ENCODE measurements at places on chromosomes 3 and 15.

DNA sequence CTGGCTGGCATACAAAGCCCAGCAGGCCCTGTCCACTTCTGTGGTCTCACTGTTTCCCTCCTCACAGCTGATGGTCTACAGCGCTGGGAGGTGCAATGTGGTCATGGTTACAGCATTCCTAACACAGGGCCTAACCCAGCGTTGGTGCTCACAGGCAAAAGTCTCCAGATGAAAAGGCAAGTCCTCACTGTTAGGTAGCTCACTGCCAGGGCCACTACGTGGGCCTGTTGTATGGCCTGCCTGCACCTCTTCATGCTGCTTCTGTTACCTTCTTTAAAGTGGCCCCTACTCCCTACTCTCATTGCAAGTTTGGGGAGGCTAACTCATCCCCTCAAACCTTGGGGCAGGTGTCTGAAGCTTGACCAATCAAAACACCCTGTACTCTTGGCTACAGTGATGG lies 31.3 kb downstream of the CCDC13 start:
- H3K36me3 ChIP-seq, result no peaks in the 10 kb centered on the region
- H3K4me1 ChIP-seq, result no peaks in the 10 kb centered on the region
- no peak overlapping the region for H3K27ac ChIP-seq
- H3K4me3 ChIP-seq, result no peak overlapping the region

DNA sequence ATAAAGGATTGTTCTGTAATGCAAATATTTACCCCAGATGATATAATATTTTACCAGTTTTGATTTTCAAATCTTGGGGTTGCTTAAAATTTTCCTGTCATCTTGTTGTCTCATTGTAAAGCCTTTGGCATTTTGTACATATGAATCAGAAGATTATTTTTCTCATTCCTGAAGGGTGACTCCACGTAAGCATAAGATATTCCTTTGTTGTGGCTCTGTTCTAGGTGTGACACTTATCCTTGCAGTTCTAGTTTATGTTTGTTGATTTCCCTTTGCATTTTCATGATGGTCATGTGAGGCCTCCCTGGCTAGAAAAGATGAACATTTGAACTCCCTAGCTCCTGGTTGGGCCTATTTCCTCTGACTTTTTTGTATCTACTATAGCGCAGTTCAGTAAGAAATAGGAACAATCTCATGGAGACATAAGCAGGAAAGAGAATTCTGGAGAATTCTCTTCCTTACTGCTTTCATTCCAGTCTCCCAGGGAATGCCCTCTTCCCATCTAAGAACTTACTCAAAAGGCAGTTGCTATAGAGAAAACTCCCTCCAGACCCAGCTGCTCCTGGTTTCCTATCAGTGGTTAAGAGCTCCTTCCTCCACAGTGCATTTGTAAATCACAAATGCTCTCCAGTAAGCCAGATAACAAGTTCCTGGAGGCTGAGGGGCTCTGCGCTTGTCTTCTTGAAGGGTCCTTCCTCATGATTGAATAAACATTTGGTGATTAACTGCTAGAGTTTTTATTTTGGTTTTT lies 124.7 kb downstream of the WNT5A start:
- no peaks in the 10 kb centered on the region for H3K36me3 ChIP-seq
- peak; percentile 25 for DNase-seq
- no peaks in the 10 kb centered on the region for H3K27me3 ChIP-seq
- H3K4me1 ChIP-seq, result peaks cover 24% of the 10 kb centered on the region

- H3K27ac ChIP-seq, result peak overlapping the region; percentile 46
- peaks cover 13% of the 10 kb centered on the region for H3K4me1 ChIP-seq
- peaks cover 43% of the 10 kb centered on the region for H3K36me3 ChIP-seq
- DNase-seq, result no peak
- no peaks in the 10 kb centered on the region for H3K27me3 ChIP-seq
These were observed 15.2 kb downstream of the PFN2 start for GRCh38 chr3:149955449-149955848.

DNA sequence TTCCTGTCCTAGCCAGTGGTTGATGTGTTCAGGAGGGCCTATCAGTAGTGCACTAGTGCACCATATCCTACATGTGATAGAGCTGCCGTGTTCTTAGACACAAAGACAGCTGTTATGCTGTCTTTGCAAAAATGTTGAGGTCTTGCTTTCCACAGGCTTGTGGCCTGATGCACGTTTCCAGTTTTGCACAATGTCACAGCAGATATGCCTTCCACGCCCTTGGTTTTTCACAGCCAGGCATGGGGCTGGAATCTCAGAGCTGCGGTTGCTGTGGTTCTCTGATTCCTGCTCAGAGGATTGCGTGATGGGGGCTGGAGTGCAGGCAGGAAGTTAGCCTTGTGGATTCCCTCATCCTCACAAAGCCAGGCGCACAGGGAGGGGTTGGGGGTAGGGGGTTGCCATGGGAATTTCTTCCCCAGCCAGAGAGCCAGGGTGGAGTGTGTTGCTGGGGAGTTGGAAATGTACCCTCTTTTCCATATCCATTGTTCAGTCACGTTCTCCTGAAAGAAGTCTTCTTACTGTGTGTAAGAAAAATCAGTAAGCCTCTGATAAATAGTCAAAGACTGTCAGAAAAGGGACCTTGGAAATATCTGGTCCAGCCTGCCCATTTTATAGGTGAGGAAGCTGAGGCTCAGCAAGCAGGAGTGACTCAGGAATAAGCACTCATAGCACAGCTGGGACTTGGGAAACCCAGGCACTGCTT lies 79.4 kb downstream of the SMAD3 start:
- H3K4me3 ChIP-seq, result no peak overlapping the region
- DNase-seq, result no peak
- peak overlapping the region; percentile 35 for H3K27ac ChIP-seq

GRCh38 chr3:124053871-124054270 lies 61.9 kb upstream of the ROPN1 start:
- peaks cover 93% of the 10 kb centered on the region for H3K27me3 ChIP-seq
- H3K4me1 ChIP-seq, result no peaks in the 10 kb centered on the region
- H3K27ac ChIP-seq, result no peak overlapping the region
- no peak for DNase-seq
- no peaks in the 10 kb centered on the region for H3K36me3 ChIP-seq

GRCh38 chr15:63372018-63372705 lies 9.5 kb downstream of the CA12 start:
- H3K27me3 ChIP-seq, result no peaks in the 10 kb centered on the region
- peak overlapping the region; percentile 95 for H3K27ac ChIP-seq
- H3K36me3 ChIP-seq, result peaks cover 21% of the 10 kb centered on the region
- peak; percentile 96 for DNase-seq
- H3K4me1 ChIP-seq, result peaks cover 54% of the 10 kb centered on the region

- no peaks in the 10 kb centered on the region for H3K4me1 ChIP-seq
- no peak overlapping the region for H3K27ac ChIP-seq
- H3K4me3 ChIP-seq, result no peak overlapping the region
These were observed 15.0 kb upstream of the HPS3 start for GRCh38 chr3:149114458-149114857.

DNA sequence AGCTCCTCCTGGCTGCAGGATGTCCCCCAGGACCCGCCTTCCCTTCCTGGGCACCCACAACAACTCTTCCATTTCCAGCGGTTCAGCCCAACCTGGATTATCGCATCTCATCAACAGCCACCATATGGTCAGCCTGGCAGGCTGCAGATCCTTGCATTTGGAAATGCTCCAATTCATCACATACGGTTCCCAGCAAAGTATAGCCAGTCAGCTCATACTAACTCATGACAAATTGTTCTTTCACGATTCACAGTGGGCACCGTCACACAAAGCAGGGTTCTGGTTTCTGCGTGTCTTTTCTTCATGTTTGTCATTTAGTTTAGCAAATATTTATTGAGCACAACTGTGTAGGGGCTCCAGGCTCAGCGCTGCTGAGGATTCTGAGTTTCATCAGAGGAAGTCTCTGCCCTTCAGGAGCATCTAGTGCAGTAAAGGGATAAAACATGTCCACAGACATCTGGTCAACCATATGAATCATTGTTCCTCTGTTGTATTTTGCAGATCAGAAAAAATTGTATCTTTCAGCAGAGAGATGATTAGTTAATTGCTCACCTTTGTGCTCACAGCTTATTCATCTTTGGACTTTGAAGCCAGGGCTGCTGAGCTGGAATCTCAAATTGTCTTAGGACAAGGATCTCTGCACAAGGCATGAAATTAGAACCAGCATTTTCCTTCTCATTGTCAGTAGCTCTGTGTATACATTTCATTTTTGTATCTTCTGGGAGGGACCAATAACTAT lies 125.1 kb downstream of the GABRG3 start:
- H3K36me3 ChIP-seq, result no peaks in the 10 kb centered on the region
- H3K4me1 ChIP-seq, result no peaks in the 10 kb centered on the region
- no peak overlapping the region for H3K27ac ChIP-seq
- H3K27me3 ChIP-seq, result no peaks in the 10 kb centered on the region

DNA sequence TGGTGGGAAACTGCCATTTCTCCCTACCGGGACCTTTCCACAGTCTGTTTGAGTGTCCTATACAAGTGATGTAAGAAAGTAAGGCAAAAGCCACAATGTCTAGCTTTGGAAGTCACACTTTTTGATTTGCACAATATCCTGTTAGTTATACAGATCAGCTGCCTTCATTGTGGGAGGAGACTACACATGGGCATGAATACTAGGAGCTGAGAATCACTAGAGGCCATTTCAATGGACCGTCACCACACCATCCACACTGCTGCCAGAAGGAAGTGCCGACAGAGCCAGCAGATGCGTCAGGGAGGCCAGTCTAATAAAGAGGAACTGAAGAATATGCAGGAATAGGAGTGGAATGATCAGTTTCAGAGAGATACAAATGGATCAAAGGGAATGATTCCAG lies 65.8 kb downstream of the SCN11A start:
- no peak overlapping the region for H3K27ac ChIP-seq
- no peak for DNase-seq
- H3K4me3 ChIP-seq, result no peak overlapping the region
- peaks cover 8% of the 10 kb centered on the region for H3K27me3 ChIP-seq
- no peaks in the 10 kb centered on the region for H3K36me3 ChIP-seq
- no peaks in the 10 kb centered on the region for H3K4me1 ChIP-seq

- no peak overlapping the region for H3K27ac ChIP-seq
- no peak for DNase-seq
- no peak overlapping the region for H3K4me3 ChIP-seq
- no peaks in the 10 kb centered on the region for H3K36me3 ChIP-seq
- no peaks in the 10 kb centered on the region for H3K27me3 ChIP-seq
These were observed 20.1 kb upstream of the NR2C2 start for GRCh38 chr3:14927308-14927707.

DNA sequence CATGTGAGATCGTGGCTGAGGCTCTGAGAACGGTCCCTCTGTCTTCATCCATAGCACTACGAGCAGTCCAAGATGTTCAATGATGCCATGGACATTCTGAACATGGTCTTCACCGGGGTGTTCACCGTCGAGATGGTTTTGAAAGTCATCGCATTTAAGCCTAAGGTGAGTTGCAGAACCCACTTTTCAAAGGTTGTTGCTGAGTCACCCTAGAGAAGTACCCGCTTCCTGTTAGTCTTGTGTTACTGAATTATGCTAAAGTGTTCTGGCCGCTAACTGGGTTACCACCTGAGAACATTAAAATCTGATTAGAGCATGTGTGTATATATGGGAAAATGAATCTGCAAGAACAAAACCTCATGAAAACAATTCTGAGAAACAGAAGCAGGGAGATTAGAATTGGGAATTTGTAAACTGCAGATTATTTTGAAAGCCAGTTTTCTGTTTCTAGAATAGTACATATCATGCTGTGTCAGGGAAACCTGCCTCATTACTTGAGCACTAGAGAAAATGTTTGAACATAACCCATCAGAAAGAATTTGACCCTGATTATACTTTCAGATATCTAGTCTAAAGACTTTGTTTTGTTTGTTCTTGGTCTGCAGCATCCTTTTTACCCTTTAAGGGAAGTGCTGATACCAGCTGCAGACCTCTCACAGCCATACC lies 92.6 kb downstream of the CHDH start:
- no peak for DNase-seq
- no peaks in the 10 kb centered on the region for H3K4me1 ChIP-seq
- no peak overlapping the region for H3K27ac ChIP-seq
- H3K4me3 ChIP-seq, result no peak overlapping the region

- no peak overlapping the region for H3K4me3 ChIP-seq
- no peak for DNase-seq
- H3K27me3 ChIP-seq, result no peaks in the 10 kb centered on the region
- H3K36me3 ChIP-seq, result no peaks in the 10 kb centered on the region
- H3K4me1 ChIP-seq, result no peaks in the 10 kb centered on the region
- H3K27ac ChIP-seq, result no peak overlapping the region
These were observed 79.2 kb downstream of the ABI3BP start for GRCh38 chr3:100913870-100914648.

- DNase-seq, result no peak
- no peaks in the 10 kb centered on the region for H3K27me3 ChIP-seq
- peaks cover 12% of the 10 kb centered on the region for H3K36me3 ChIP-seq
- no peaks in the 10 kb centered on the region for H3K4me1 ChIP-seq
- H3K4me3 ChIP-seq, result no peak overlapping the region
- H3K27ac ChIP-seq, result no peak overlapping the region
These were observed 51.1 kb downstream of the CEP70 start for GRCh38 chr3:138542977-138543376.

DNA sequence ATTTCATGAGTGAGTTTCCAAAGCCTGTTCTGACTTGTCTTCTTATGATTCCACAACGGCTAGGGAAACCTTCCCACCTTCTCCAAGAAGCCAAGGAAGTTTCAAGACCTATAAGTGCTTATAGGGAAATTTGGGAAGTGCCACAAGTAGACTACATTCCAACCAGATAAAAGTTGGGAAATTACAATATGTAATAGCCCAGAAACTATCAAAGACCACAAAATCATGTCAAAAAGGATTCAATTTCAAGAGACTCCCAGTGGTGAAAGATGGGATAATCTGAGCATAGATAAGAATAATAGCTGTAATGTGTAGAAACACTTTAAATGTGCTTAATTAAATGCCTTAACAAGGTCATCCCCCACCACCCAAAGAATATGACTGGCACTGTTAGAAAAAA lies 169.2 kb upstream of the SLC2A2 start:
- H3K27ac ChIP-seq, result no peak overlapping the region
- no peaks in the 10 kb centered on the region for H3K27me3 ChIP-seq
- no peaks in the 10 kb centered on the region for H3K36me3 ChIP-seq
- no peak overlapping the region for H3K4me3 ChIP-seq

DNA sequence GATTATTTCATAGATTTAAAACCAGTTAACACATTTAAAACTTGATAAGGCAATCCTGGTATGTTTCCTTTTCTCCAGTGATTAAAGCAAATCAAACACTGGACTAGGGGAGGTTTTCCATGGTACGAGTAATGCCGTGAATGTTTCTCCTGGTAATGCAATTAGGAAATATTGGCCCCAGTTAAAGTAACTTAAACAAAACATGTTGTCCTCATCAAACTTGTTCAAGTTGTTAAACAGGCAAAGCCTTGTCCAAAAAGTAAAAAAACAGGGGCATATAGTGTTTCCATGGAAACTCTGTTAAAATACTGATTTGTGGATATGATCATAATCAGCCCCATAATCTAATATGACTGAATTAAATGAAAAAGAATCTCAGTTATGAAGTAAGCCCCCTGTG lies 13.1 kb upstream of the LRTM1 start:
- H3K27ac ChIP-seq, result no peak overlapping the region
- no peak overlapping the region for H3K4me3 ChIP-seq
- DNase-seq, result no peak
- no peaks in the 10 kb centered on the region for H3K36me3 ChIP-seq
- H3K27me3 ChIP-seq, result no peaks in the 10 kb centered on the region

- H3K4me1 ChIP-seq, result peaks cover 12% of the 10 kb centered on the region
- H3K36me3 ChIP-seq, result no peaks in the 10 kb centered on the region
- no peak for DNase-seq
- H3K4me3 ChIP-seq, result no peak overlapping the region
These were observed 203.4 kb upstream of the HES1 start for GRCh38 chr3:193932576-193932975.

GRCh38 chr3:139548801-139549200 lies 9.3 kb upstream of the RBP1 start:
- no peak for DNase-seq
- H3K4me3 ChIP-seq, result no peak overlapping the region
- no peaks in the 10 kb centered on the region for H3K27me3 ChIP-seq
